Osteocyte (in vitro differentiated cells): ENCODE measurements at places on chromosomes 16 and 17. TPM values are rescaled to one million over a fixed set of nuclear protein-coding genes. Genes with fewer than 3 reads are reported as not detected.

DNA sequence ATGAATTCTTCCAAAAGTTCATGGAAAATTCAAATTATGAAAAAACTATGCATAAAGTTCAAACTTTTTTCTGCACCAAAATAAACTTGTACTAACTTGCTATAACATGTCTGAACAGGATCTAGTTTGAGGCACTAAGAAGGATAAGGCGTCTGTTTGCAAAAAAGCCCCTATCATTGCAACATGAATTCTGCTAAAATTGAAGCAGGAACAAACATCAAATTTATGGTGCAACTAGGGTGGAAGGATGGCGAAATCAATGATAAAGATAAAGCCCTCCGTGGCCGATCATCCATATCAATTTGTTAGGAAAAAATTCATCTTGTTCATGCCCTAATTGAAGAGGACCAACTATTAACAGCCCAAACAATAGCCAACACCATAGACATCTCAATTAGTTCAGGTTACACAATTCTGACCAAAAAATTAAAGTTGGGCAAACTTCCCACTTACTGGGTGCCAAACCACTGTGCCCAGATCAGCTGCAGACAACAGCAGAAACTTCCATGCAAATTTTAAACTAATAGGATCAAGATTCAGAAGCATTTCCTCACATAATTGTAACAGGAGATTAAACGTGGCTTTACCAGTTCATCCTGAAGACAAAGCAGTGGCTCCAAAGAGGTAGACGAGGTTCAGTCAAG is 12.9 kb downstream of the IL21R start:
- no peak for DNase-seq
- peaks cover 42% of the 10 kb centered on the region for H3K27me3 ChIP-seq
- H3K4me3 ChIP-seq, result no peak overlapping the region

GRCh38 chr16:51146256-51146924 is 4.7 kb downstream of the SALL1 start:
- no peak overlapping the region for H3K4me3 ChIP-seq
- peaks cover 64% of the 10 kb centered on the region for H3K27me3 ChIP-seq
- peaks cover 43% of the 10 kb centered on the region for H3K4me1 ChIP-seq
- H3K27ac ChIP-seq, result no peak overlapping the region

The CHMP6 gene
- 31.1 and 35.9 TPM in 2 replicates for total RNA-seq

GRCh38 chr17:79186406-79186805 is 111.8 kb downstream of the ENGASE start:
- H3K4me3 ChIP-seq, result no peak overlapping the region
- no peaks in the 10 kb centered on the region for H3K36me3 ChIP-seq
- peaks cover 6% of the 10 kb centered on the region for H3K4me1 ChIP-seq
- DNase-seq, result no peak
- peaks cover 55% of the 10 kb centered on the region for H3K27me3 ChIP-seq
- H3K27ac ChIP-seq, result no peak overlapping the region

DNA sequence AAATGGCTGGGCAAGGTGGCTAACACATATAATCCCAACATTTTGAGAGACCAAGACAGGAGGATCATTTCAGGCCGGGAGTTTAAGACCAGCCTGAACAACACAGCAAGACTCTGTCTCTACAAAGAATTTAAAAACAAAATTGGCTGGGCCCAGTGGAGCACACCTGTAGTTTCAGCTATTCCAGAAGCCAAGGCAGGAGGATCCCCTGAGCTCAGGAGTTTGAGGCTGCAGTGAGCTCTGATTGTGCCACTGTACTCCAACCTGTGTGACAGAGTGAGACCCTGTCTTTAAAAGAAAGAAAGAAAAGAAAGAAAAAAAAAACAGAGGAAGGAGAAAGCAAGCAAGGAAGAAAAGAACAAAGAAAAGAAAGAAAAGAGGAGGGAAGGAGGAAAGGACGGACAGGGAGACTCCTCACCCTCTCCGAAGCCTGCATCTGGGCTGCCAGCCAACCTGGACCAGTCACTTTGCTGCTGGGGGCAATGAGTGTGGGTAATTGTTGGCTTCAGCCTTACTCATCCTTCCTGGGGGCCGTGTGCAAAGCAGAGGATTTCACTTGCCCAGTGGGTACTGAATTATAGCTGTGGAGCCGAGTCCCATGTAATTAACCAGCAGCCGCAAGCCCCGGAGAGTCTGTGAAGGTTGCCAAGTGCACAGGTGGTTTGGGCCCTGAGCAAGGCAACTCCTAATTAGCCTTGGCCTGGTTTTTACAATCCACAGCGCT is 6.7 kb upstream of the MT4 start:
- peaks cover 14% of the 10 kb centered on the region for H3K27me3 ChIP-seq
- H3K27ac ChIP-seq, result no peak overlapping the region
- peaks cover 5% of the 10 kb centered on the region for H3K4me1 ChIP-seq
- no peaks in the 10 kb centered on the region for H3K36me3 ChIP-seq
- no peak for DNase-seq

The MPV17L gene
- 0.47 and 1.3 TPM in 2 replicates for total RNA-seq

The ELOB gene
- 264 and 287 TPM in 2 replicates for total RNA-seq

GRCh38 chr17:32915245-32915644 is 12.7 kb upstream of the TMEM98 start:
- DNase-seq, result no peak
- peaks cover 11% of the 10 kb centered on the region for H3K27me3 ChIP-seq
- H3K4me3 ChIP-seq, result no peak overlapping the region
- H3K36me3 ChIP-seq, result no peaks in the 10 kb centered on the region
- peaks cover 7% of the 10 kb centered on the region for H3K4me1 ChIP-seq

DNA sequence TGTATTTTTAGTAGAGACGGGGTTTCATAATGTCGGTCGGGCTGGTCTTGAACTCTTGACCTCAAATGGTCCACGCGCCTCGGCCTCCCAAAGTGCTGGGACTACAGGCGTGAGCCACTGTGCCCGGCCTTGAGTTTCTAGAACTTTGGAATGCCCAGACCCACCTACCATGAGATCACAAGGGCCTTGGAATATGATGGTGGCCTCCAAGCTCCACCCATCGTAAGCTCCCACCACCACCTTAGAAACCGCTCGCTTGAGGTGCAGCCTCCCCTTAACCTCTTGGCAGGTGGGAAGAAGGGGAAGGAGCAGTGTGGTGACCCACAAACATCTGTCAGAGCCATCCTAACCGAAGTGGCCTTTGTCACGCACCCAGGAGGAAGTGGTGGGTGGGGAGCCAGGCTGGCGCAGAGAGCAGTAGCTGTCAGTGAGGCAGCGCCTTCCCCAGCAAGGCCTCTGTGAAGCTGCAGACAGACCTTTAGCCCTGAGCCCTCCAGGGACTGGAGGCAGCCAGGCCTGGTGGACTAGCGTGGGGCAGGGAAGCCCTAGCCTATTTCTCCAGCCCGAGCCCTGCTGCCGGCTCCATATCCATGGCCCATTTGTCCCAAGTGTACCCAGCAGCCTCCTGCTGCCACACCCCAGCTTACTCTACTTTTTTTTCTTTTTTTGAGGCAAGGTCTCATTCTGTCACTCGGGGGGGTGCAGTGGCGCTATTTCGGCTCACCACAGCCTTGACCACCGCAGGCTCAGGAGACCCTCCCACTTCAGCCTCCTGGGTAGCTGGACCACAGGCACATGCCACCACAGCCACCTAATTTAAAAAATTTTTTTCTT is 13.1 kb upstream of the SEPHS2 start:
- no peak for DNase-seq
- H3K27ac ChIP-seq, result no peak overlapping the region
- H3K4me1 ChIP-seq, result no peaks in the 10 kb centered on the region

DNA sequence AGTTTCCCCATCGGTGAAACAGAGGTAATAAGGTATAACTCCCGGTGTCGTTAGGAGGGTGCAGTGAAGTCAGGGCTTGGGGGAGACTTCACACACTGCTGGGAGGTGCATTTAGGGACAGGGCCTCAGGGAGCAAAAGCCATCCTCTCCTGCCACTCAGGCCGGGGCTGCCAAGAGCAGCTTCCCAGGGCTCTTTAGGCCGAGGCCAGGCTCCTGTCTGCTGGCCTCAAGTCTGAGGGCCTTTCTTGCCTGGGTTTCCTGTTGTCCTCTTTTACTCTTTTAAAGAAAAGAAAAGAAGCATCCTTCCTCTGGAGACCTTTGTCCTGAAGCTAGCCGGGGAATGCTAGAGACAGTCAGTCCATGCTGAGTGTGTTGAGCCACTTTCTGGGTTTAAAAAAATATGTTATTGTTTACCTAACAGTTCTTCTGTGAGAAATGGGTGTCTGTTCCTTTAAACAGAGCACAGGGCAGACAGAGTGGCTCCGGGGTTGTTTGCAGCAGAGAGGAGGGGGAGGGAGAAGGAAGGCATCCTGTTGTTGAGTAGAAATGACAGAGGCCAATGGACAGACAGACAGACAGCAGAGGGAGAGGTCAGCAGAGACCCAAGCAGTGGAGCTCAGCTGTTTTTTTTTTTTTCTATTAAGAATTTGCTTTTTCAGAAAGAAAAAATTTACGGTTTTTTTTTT is 79.1 kb downstream of the C17orf67 start:
- peaks cover 36% of the 10 kb centered on the region for H3K4me1 ChIP-seq
- DNase-seq, result no peak
- peak overlapping the region; percentile 37 for H3K27ac ChIP-seq
- no peaks in the 10 kb centered on the region for H3K27me3 ChIP-seq

DNA sequence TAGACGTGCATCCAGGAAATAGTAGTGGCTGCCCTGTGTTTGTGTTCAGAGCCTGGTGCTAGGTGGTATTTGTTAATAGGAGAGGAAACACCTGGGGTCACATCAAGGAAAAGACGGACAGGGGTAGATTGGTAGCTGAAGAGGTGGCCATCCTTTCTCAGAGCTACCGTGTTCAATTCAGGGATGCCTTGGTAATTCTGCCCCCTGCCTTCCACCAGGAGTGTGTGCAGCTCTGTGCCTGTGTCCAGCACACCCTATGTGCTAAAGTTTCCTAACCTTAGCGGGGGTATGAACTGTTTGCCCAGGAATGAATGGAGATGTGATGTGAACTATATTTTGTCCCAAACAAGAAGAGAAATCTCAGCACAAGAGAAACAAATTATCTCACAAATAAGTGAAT is 174.1 kb upstream of the MPHOSPH6 start:
- no peak for DNase-seq
- no peak overlapping the region for H3K27ac ChIP-seq
- H3K36me3 ChIP-seq, result no peaks in the 10 kb centered on the region
- no peaks in the 10 kb centered on the region for H3K27me3 ChIP-seq

- no peaks in the 10 kb centered on the region for H3K36me3 ChIP-seq
- H3K4me1 ChIP-seq, result peaks cover 25% of the 10 kb centered on the region
- no peak overlapping the region for H3K27ac ChIP-seq
- H3K4me3 ChIP-seq, result no peak overlapping the region
- DNase-seq, result no peak
- H3K27me3 ChIP-seq, result peaks cover 26% of the 10 kb centered on the region
Observed at GRCh38 chr16:48086422-48086821, 69.4 kb downstream of the ABCC12 start.

The KRTAP3-2 gene
- total RNA-seq, result not detected in 2 replicates

The GPR179 gene
- total RNA-seq, result 0.13 TPM in 1 of 2 replicates, not detected in the other

DNA sequence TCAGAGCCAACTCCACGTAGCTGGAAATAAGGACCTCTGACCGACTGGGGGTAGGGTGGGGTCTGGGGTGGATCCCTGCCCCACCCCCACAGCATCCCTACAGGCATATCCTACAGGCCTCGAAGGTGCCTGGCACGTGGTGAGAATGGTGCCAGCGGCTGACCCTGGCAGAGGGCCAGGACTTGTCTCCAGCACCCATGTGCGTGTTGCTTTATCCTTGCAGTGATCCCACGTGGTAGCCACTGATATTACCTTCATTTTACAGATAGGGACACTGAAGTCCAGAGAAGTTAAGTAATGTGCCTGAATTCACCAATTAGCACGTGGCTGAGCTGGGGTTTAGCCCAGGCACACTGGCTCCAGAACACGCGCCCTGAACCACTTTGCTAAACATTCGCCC is 8.3 kb downstream of the ITGAD start:
- H3K27ac ChIP-seq, result no peak overlapping the region
- H3K4me1 ChIP-seq, result no peaks in the 10 kb centered on the region
- H3K36me3 ChIP-seq, result no peaks in the 10 kb centered on the region

The SMIM36 gene
- total RNA-seq, result not detected in 2 replicates

GRCh38 chr17:81843713-81844326 is 9.0 kb upstream of the PPP1R27 start:
- no peak overlapping the region for H3K27ac ChIP-seq
- H3K36me3 ChIP-seq, result peaks cover 27% of the 10 kb centered on the region
- H3K4me1 ChIP-seq, result no peaks in the 10 kb centered on the region
- H3K27me3 ChIP-seq, result no peaks in the 10 kb centered on the region
- DNase-seq, result peak; percentile 82
- no peak overlapping the region for H3K4me3 ChIP-seq

- DNase-seq, result no peak
- no peaks in the 10 kb centered on the region for H3K4me1 ChIP-seq
- no peaks in the 10 kb centered on the region for H3K36me3 ChIP-seq
- H3K4me3 ChIP-seq, result no peak overlapping the region
- H3K27ac ChIP-seq, result no peak overlapping the region
Observed at GRCh38 chr16:7964744-7965143, 625.6 kb downstream of the TMEM114 start.

DNA sequence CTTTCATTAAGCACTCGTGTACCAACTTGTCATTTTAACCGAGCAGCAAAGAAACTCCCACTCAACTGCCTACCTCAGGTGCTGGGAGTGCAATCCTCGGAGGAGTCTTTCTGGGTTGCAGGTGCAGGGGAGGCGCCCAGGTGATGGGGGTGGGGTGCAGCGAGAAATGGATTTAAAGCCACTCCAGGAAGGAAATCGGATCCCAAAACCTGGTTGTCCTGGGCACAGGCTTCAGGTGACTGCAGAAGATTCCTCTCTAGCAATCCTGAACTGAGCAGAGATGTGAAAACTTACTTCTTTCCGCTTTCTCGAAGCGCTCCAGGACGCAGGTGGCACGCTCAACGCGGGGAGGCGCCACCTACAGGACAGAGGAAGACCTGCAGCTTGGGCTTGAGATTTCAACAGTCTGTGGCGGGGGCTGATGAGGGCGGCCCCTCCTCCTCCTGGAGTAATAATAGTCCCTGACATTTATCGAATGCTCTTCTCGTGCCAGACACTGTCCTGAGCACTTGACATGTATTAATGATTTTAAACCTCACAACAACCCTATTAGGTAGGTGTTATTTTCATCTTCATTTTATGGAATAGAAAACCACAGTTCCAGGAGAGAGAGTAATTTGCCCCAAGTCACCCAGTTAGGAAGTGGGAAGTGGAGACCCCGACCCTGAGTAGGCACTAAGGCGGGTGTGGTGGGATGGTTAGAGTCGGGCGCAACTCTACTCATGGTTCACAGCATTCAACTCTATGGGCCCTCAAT is 27.2 kb upstream of the SKAP1 start:
- H3K27me3 ChIP-seq, result peaks cover 18% of the 10 kb centered on the region
- H3K36me3 ChIP-seq, result no peaks in the 10 kb centered on the region
- no peak for DNase-seq
- no peaks in the 10 kb centered on the region for H3K4me1 ChIP-seq

- H3K4me1 ChIP-seq, result peaks cover 12% of the 10 kb centered on the region
- H3K27ac ChIP-seq, result no peak overlapping the region
- no peak for DNase-seq
- no peaks in the 10 kb centered on the region for H3K27me3 ChIP-seq
- no peak overlapping the region for H3K4me3 ChIP-seq
Observed at GRCh38 chr17:17351356-17351891, 48.3 kb downstream of the NT5M start.

GRCh38 chr16:55331648-55332185 is 7.7 kb downstream of the IRX6 start:
- H3K4me1 ChIP-seq, result no peaks in the 10 kb centered on the region
- DNase-seq, result no peak
- H3K27me3 ChIP-seq, result peaks cover 41% of the 10 kb centered on the region
- no peak overlapping the region for H3K27ac ChIP-seq
